ENCODE measurements at places on chromosomes 12 and 14.

DNA sequence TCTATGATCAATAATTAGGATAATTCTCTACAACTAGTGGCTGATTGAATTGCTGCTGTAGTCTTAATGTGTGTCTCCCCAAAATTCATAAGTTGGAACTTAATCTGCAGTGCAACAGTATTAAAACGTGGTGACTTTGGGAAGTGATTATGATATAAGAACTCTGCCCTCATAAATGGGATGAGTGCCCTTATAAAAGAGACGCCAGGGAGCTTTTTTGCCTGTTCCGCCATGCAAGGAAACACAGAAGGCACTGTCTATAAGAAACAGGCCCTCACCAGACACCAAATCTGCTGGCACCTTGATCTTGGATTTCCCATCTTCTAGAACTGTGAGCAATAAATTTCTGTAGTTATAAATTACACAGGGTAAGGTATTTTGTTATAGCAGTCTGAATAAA lies 161.0 kb downstream of the ALX1 start:
- no peak for DNase-seq

- DNase-seq: peak; percentile 19
These were observed 371 bp upstream of the REM2 start for GRCh38 chr14:22882529-22883172.

GRCh38 chr12:4448371-4448940 lies 2.8 kb upstream of the FGF6 start:
- DNase-seq: no peak

DNA sequence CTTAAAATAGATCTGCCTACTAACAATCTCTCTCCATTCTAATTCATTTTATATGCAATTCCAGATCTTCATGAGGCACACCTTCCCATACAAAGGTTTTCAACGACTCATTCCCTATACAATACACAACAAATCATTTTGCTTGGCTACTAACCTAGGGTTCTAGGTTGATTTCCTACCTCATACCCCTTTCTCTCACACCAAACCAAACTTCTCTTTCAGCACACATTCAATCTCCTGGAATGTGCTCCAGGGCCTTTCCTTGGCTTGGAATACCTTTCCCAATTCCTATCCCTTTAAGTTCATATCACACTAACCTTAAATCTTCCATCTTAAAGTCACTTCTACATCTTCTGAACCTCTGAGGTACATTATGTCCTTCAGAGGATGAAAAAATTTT lies 38.7 kb upstream of the MTERF2 start:
- no peak for DNase-seq

GRCh38 chr12:80472911-80473500 lies 29.0 kb downstream of the PTPRQ start:
- DNase-seq: no peak

- DNase-seq: no peak
These were observed 22.0 kb upstream of the PPFIBP1 start for GRCh38 chr12:27502021-27502435.

- DNase-seq: no peak
These were observed 370.6 kb downstream of the KCNH5 start for GRCh38 chr14:62674563-62675237.

DNA sequence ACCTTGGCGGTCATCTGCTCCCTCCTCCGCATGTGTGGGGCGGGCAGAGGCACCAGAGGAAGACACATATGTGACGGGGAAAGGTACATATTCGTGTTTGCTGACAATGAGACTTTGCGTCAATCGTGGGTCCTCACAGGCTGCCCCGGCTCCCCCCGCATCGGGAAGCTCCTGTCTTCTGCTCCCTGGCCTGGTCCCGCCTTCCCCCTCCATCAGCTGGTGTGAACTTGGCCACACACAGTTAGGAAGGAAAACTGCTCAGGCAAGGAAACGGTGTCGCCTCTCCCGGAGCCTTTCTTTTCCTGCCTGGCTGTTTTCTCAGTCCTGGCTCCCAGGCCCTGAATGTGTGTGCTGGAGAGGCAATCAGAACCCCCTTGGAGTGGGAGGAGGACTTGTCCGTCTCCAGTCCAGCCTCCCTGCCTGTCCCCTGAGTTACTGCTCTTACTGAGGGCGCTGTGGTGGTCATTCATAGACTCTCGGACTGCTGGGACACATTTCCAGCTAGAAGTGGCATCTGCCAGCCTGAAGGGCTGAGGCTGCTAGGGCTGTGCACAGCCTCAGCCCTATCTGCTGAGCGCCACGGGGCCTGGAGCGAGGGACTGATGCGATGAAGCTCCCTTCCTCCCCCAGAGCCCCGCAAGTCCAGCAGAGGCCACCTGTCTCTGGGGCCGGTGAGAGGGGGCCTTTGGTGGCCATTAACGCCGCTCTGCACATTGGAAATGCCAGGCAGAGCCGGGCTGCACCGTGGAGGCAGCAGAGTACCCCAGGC lies 44.2 kb upstream of the TSPAN9 start:
- no peak for DNase-seq
